Regular cardiac myocyte (primary cell): ENCODE measurements at places on chromosomes 6 and 20. TPM values are rescaled to one million over a fixed set of nuclear protein-coding genes. Genes with fewer than 3 reads are reported as not detected.

The RAET1L gene
- not detected in 2 replicates for total RNA-seq

The SPEF1 gene
- under 0.01 and 0.19 TPM in 2 replicates for total RNA-seq

The SLC25A27 gene
- total RNA-seq = 1.5 and 4.5 TPM in 2 replicates

The MOCS1 gene
- 21.7 and 28.2 TPM in 2 replicates for total RNA-seq

The PGM3 gene
- total RNA-seq = 158 and 165 TPM in 2 replicates

The FYN gene
- total RNA-seq = 63.5 and 118 TPM in 2 replicates

The HNF4A gene
- under 0.01 and 0.19 TPM in 2 replicates for total RNA-seq

The SLC24A3 gene
- 0.77 and 1.4 TPM in 2 replicates for total RNA-seq

The ESR1 gene
- 0.77 and 1.1 TPM in 2 replicates for total RNA-seq

The GSTA3 gene
- total RNA-seq = not detected in 2 replicates

The TNFRSF6B gene
- total RNA-seq = 2.7 and 8.7 TPM in 2 replicates

The ALDH5A1 gene
- 0.96 and 1.7 TPM in 2 replicates for total RNA-seq

The FGD2 gene
- not detected in 2 replicates for total RNA-seq

The ZBTB2 gene
- total RNA-seq = 5.6 and 7.9 TPM in 2 replicates

The PRKN gene
- 0.58 and 2.8 TPM in 2 replicates for total RNA-seq

The TRIM31 gene
- not detected in 2 replicates for total RNA-seq

The SNRNP48 gene
- 12.4 and 13.0 TPM in 2 replicates for total RNA-seq

The HSF2 gene
- 12.7 and 29.6 TPM in 2 replicates for total RNA-seq

The MYB gene
- 0.28 and 6.3 TPM in 2 replicates for total RNA-seq

The C20orf204 gene
- 0.77 and 0.85 TPM in 2 replicates for total RNA-seq

The FBXO30 gene
- 11.8 and 21.5 TPM in 2 replicates for total RNA-seq

The TOX2 gene
- 1.4 and 2.1 TPM in 2 replicates for total RNA-seq

The REPS1 gene
- total RNA-seq = 32.8 and 34.4 TPM in 2 replicates

The TMEM239 gene
- not detected in 2 replicates for total RNA-seq

The CCM2L gene
- total RNA-seq = under 0.01 TPM in 1 of 2 replicates, not detected in the other

The MARCKS gene
- 119 and 258 TPM in 2 replicates for total RNA-seq

The FKBP5 gene
- 3.9 and 23.0 TPM in 2 replicates for total RNA-seq

The OLIG3 gene
- not detected in 2 replicates for total RNA-seq

The BANF2 gene
- not detected in 2 replicates for total RNA-seq

The KPNA5 gene
- 6.1 and 10.7 TPM in 2 replicates for total RNA-seq

The IL20RA gene
- total RNA-seq = under 0.01 and 0.28 TPM in 2 replicates

The ATRN gene
- 30.7 and 49.0 TPM in 2 replicates for total RNA-seq
